Aorta (tissue), 5 donors: ENCODE measurements at places on chromosomes 5 and 9.
A peak's percentile ranks its signal among the peaks of the same experiment; 100 is the strongest.

- DNase-seq: peak; percentile 63
Observed at GRCh38 chr5:61817472-61818326, 485.6 kb downstream of the ZSWIM6 start.

GRCh38 chr9:26301659-26302058 is 590.9 kb downstream of the CAAP1 start:
- no peak for DNase-seq

DNA sequence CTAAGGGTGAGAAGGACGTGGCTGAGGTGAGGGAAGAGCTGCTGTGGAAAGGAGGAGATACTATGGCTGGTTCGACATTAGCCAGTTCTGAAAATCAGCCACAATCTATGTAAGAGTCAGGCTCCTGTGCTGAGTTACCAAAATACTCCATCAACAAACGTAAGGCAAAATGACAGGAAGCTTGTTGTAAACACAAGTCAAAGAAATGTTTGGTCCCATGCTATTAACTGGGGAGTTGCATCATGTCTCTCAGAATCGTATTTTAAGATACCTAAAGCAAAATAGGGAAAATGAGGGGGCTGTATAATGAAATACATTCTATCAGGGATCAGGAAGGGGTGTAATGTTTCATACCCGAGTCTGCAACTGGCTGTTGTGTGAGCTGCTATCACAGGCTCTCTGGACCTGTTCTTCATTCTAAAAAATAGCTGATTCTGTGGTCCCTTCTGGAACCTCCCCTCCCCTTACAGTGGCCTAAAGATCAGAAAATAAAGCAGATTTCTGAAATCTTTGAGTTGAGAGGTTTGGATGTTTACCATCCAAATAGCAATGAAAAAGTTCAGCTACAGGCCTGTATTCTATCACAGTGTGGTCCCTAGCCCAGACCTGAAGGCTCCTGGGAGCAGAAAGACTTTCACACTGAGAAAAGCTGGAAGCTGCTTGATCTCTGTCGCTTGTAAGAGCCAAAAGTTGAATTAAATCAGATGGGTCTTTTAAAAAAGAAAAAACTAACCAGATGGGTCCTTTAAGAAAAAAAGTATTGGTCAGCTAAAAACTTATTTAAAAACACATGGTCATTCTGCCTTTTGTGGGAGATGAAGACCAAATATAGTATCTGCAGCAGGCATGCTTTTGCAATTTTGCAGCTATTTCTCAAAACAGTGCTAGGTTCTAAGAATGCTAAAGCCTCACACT is 97.8 kb upstream of the SMC5 start:
- no peak for DNase-seq

DNA sequence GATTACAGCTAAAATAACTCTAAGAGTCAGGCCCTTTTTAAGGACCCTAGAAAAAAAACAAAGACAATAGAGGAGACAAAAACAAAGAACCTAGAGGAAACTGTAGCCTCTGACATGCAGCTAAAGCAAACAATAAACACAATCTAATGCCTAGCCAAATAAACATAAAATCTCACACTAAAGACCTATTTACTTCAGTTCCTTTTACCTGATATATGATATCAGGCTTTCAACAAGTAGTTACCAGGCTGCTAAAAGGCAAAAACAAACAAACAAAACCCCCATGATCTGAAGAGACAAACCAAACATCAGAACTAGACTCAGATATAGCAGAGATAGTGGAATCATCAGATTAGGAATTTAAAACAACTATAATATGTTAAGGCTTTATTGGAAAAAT is 226.5 kb upstream of the POU5F2 start:
- DNase-seq: no peak

- peak; percentile 54 for DNase-seq
Observed at GRCh38 chr5:57174128-57174889, 450 bp downstream of the GPBP1 start.

GRCh38 chr5:10546186-10546585 is 17.7 kb upstream of the ANKRD33B start:
- no peak for DNase-seq
